ENCODE measurements at places on chromosomes 11 and 22.

DNA sequence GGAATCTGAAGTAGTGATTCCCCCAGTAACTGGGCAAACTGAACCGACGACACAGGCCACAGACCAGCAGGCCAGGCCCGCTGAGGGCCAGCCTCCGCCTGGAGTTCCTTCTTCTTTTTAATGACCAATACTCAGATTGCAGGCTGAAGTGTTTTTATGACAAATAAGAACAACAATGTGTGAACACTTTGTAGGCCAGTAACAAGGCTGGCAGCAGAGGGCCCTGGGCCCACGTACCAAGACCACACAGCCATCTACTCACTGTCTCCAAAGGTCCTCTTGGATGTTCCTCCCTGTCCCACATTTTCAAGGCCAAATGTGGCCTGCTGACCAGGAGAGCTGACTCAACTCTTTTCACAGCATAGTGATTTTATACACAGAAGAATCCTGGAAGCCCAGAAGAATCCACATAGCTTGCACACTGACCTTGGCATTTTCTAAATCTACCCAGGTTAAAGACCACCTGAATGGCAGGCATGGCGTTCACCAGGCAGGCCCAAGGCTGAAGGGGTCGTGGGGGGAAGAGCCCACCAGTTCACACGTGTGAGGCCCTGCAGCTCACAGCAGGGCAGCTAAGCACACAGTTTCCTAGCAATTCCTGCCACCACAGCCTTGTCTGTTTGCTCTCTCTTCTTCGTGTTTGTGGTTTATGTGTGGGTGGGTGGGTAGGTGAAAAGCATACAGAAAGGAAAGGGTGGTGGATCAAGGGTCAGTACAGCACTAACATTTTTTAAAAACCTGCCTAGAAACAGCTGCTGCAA, 13.3 kb downstream of the SMCO4 start:
- DNase-seq = no peak

DNA sequence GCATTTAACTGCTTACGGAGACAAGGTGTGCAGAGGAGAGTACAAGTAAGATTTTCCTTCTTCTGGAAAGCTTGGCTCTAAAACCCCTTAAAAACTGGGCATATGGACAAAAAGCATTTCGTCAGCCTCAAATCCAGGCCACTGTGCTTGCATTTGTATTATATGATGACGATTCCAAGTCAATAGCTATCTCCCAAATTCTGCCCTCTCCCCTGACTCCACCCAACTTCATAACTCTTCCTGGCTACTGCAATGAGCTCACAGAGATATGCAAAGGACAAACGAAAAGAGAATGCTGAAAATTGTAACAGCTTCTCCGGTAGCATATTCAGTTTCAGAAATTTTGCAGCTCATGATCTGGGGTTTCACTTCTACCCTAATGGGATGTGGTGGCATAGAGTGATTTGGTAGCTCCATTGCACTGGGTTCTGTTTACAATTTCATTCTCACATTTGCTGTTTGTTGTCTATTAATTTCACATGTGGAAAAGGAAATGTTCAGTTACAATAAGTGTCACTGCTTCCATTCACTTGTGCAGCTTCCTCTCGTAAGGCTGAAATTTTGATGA, 45.6 kb upstream of the CHRM4 start:
- DNase-seq = no peak

- DNase-seq = peak; percentile 3
These were observed 173.7 kb upstream of the DDI1 start for GRCh38 chr11:103862802-103863174.

DNA sequence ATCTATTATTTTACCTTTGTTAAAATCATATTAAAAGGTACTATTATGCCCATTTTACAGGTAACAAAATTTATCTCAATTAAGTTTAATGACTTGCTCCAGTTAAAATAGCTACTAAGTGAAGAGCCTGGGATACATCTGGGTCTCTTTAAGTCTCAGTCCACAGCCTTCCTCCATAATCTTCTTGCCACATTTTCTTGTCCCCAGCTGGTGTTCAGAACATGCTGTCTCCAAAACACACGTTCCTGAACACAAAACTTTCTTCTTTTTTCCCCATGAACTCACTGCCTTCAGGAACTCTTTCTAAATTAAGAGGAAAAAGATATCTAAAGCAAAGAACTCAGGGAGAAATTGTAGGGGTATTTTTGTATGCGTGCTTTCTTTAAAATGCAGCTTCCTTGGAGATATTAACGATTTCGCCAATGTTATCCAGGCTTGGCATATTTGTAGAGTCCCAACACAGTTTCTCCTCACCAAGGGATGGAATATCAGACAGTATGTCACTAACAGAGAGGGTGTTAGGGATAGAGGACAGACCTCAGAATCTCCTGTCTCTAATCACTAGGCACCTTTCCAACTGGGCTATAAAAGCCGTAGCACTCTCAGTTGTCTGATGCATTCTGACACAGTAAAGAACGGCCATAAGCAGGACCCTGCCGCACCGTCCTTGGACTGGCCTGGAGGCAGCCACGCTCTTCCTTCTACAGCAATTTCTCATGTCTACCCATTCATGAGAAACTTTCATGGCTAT, 232.8 kb upstream of the BLID start:
- no peak for DNase-seq

- DNase-seq = no peak
These were observed 39.0 kb downstream of the MAML2 start for GRCh38 chr11:96303980-96304379.

DNA sequence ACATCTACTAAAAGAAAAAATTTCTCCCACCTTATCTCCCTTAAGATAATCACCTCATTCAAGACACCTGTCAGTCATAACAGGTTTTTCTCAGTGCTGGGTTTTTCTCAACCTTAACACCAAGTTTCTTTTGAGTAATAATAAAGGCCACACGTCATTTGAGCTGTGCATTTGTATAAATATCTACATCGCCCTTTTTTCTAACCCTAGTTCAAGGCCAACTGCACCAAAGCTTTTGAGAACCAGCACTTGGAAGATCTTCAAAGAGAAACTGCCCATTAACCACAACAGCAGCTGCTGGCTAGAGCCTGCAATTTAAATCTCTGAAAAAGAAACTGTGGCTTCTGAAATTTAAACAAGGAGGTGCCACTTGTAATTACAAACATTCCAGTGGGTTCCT, 6.9 kb downstream of the CADM1 start:
- DNase-seq = no peak

GRCh38 chr22:19434829-19435580, 2.7 kb downstream of the MRPL40 start:
- DNase-seq = no peak

- DNase-seq = no peak
These were observed 67.3 kb downstream of the PDE2A start for GRCh38 chr11:72606748-72607468.

- DNase-seq = no peak
These were observed 390 bp upstream of the TMEM151A start for GRCh38 chr11:66291303-66291705.

- DNase-seq = no peak
These were observed 370.6 kb upstream of the MPPED2 start for GRCh38 chr11:30956751-30957150.

DNA sequence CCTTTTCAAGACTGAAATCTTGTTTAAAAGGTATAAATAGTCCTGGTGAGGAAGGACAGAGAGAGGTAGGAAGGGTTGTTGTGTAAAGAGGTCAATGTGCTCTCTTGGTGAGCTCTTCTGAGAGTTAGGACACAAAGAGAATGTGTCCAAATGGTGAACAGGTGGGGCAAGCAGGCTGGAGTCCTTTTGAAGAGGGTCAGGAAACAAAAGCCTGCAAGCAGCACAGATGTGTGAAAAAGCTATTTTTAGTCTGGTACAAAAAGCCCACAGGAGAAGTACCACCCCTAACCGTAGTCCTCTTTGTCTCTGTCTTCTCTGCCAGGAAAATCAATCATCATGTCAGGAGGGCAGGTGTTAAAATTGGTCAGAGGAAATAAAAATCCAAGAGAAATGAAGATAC, 54.4 kb upstream of the SYN3 start:
- no peak for DNase-seq

DNA sequence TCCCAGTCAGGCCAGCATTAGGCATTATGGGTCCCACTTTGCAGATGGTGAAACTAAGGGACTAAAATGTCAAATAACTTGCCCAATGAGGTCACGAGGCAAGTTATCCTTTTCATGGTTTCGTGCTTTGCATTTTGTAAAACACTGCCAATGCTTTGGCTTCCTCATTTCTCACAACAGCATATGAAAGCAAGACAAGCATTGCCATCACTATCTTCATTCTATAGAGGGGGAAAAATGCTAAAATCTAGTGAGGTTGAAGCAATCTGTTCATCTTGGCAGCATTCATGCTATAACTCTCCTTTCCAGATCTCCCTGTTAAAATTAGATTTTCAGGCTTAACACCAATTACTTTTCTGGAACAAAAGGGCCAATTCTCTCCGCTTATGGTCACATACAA, 14.8 kb downstream of the FAM181B start:
- DNase-seq = no peak

DNA sequence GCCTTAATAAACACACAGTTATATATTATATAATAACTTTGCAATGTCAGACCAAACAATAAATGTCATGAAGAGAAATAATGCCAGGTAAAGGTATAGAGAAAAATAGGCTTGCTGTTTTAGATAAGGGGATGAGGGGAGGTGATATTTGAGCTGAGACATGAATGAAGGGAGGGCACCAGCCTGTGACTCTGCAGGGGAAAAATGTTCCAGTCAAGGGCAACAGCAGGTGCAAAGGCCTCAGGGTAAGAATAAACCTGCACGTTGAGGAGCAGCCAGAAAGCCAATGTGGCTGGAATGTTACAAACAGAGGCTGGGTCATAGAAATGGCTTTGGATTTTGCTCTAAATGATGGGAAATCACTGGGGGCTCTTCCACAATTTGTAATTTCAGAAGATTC, 519.6 kb downstream of the SOX6 start:
- DNase-seq = no peak

- DNase-seq = no peak
These were observed 53.9 kb downstream of the AMOTL1 start for GRCh38 chr11:94822080-94822479.

DNA sequence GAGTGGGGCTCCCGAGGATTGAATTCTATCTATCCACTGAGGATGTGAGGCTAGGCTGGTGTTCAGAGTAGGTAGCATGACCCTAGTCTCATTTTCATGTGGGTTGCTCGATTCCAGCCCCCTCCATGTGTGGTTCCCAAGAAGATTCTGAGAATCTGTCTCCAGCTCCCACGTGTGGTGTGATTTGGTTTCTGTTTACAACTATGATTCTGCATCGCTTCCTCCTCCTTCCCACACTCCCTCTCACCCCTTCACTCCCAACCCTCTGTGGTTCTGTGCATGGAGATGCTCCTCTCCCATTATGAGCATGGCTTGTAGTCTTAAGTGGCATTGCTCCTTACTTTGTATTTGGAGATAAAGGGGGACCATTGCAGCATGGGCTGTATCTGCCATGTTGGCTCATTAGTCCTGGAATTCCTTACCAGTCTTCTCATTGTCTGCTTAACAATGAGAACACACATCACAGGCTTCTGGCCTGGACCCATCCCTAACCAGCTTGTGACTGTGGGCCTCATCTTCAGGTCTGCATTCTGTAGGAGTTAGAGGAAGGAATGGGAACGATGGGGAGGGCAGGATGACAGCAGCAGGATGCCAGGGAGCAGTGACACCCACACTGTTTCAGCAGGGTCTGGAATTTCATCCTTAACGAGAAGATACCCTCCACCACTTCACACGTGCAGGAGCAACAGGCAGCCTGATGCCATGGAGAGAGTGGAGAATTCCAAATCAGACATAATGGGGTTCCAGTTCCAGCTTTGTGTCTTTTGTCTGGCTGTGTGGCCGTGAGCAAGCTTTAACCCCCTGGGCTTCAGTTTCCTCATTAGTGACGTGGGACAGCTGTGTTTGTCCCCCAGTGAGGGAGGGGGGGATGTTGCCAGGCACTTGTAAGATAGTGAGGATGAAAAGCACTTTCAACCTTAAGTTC, 86.0 kb downstream of the CCDC81 start:
- no peak for DNase-seq

DNA sequence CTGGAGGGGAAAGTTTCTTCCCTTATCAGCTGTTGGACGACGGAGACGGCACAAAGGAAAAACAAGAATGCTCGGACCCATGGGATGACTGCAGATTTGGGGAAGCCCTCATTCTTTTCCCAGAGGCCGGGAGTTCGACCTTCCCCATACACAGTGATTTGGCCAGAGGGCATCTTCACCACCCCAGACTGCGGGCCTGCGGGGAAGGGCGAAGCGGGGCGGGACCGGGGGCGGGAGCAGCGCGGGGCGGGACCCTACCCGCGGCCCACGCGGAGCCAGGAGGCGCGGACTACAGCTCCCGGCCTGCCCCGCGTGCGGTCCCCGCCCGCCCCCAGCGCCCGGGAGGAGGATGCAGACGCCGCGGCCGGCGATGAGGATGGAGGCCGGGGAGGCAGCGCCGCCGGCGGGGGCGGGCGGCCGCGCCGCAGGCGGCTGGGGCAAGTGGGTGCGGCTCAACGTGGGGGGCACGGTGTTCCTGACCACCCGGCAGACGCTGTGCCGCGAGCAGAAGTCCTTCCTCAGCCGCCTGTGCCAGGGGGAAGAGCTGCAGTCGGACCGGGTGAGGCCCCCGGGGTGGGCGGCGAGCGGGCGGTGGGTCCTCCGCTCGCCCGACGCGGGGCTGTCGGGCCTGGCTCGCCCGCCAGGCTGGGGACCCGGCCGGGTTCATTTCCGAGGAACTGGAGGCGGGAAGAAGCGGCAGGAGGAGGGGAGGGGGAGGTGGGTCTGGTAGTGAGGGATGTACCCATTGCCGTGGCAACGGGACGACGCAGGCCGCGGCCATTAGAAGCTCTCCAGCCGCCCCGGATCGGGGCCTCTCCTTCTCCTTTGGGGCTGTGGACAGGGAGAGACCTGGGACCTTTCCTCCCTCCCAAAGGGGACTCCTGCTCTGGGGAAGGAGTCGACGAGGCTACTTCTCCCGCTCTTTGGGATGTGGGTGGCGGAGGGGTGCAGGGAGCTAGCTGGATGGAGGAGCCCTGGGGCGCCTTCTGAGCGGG, at the start of gene KCTD17:
Gene KCTD17, plus strand, starts transcription at position 352 of the 995 bp plus-strand sequence. Its CDS starts 19 bp downstream, at position 371.
- DNase-seq = peak; percentile 76

GRCh38 chr11:79960461-79960860, 519.6 kb upstream of the TENM4 start:
- DNase-seq = no peak

DNA sequence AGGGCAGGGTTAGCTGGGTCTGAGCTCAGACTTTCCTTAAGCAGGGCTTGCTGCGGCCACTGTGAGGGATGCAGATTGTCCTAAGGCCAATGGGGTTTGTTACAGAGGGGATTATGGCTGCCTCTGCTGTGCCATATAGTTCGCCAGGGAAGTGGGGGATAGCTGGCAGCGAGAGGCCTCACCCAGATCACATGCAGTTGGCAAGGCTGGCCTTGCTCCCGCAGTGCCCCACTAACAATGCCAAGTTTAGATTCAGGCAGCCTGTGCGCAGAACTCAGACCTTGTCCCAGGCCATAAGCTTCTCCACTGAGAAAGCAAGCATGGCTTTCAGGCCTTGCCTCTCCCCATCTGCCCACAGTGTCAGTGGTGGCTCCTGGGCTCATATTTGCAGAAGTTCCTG, 4.7 kb upstream of the APOL2 start:
- DNase-seq = no peak

GRCh38 chr11:121631456-121631855, 178.7 kb upstream of the SORL1-AS1 start:
- no peak for DNase-seq
